GF-D8 (cell line): ENCODE measurements at places on chromosomes 4 and X.

DNA sequence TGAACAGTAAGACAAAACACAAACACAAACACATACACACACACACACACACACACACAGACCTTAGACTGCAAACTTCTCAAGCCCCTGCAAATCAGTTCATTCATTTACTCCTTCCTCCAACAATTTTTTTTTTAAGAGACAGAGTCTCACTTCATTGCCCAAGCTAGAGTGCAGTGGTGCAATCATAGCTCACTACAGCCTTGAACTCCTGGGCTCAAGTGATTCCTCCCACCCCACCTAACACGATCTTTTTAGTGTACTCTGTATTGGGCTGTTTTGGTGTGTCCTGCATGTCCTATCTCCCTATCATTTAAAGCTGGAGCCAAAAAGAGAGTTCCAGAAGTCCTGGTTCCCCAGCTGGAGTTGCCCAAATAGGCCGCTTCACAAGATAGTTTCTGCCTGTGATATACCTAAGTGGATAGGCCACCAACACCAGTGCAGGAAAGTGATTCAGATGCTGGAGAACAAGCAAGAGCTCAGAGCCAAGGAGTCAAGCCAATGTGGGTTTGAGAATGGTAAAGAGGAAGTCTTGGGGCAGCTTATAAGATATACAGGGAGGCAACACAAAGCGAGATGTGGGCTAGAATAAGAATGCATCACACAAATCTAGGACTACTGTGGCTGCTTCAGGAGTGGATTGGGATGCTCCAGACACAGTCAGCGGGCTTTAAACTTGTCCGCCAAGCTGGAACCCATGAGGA, 85.4 kb upstream of the RAPGEF2 start:
- peak; percentile 26 for DNase-seq

DNA sequence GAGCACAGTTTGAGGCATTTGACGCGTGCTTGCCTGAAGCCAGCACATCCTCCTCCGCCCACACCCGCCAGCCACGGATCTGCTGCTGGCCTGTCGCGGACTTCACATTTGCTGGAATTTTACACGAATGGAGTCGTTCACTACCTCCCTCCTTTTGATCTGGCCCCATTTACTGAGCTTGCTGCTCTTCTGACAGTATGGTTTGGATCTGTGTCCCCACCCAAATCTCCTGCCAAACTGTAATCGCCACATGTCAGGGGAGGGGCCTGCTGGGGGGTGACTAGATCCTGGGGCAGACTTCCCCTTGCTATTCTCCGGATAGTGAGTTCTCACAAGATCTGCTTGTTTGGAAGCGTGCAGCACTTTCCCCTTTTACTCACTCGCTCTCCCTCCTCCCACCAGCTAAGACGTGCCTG, 19.9 kb upstream of the CPLX1 start:
- no peak for DNase-seq

DNA sequence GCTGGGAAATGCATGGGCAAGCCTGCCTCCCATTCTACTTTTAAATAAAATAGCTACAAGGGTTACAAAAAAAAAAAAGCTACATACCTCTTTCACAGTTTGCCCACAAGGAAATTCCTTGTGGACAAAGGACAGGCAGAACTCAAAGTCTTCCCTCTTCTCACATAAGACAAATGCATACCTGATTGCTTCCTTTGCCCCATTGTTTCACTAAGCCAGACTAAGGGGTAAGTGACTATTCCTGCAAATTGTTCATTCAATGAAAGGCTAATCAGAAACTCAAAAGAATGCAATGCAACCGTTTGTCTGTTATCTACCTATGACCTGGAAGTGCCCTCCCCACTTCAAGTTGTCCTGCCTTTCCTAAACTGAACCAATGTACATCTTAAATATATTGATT, 780.6 kb downstream of the FAM133A start:
- no peak for DNase-seq

- DNase-seq: no peak
These were observed 142.4 kb upstream of the ANKRD50 start for GRCh38 chr4:124854968-124855367.

DNA sequence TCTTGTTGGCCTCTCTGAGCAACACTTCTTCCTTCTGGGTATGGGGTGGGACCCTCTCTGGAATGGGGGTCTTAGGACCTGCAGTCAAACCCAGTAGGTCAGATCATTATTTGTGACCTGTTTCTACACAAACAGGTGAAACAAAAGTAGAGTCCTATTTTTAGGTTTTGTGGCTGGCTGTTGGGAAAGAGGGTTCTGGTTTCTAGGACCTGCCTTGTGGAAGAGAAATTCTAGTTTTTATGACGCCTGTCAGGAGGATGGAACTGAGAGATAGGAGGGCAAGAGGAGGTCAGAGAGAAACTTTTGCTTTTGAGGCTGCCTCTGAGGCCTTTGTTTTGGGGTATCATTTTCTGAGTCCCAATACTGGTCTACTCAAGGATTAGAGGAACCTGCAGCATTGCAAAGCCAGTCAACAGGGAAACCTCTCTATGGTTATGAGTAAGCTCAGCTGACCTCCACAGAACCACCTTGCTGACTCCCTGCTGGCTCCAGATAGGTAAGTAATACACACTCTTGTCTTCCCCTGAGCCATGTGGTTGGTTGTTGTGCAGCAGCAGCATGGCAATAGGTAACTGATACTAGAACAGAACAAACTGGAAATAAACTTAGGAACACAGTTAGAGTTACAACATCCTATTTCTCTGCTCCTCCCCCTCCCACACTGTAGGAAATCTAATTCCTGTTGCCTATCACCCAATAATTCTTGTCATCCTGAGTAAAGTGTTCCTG, 114.7 kb upstream of the VCX3B start:
- DNase-seq: no peak

DNA sequence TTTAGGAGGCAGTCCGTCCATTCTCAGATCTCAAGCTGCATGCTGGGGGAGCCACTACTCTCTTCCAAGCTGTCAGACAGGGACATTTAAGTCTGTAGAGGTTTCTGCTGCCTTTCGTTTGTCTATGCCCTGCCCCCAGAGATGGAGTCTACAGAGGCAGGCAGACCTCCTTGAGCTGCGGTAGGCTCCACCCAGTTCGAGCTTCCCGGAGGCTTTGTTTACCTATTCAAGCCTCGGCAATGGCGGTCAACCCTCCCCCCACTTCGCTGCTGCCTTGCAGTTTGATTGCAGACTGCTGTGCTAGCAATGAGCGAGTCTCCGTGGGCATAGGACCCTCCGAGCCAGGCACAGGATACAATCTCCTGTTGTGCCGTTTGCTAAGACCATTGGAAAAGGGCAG, 10.7 kb upstream of the ADH5 start:
- no peak for DNase-seq

DNA sequence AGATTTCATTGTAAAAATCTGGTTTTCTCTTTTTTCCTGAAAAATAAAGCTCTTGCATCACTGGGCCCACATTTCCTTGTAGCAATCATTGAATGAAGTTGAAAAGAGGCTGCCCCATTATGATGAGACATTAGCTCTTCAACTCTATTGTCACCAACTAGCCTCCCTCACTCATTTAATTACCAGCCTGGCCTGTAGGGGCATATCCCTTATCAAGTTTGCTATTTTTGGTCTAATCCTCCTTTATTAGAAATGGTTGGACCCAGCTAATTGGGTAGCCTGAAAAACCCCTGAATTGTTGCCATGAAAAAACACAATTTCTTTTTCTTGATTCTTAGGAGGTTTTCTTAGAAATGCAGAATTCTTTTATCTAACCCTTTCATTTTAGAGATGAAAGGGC, 164.6 kb upstream of the CASK start:
- no peak for DNase-seq

GRCh38 chr4:101101072-101101471, 246.3 kb downstream of the PPP3CA start:
- DNase-seq: no peak

DNA sequence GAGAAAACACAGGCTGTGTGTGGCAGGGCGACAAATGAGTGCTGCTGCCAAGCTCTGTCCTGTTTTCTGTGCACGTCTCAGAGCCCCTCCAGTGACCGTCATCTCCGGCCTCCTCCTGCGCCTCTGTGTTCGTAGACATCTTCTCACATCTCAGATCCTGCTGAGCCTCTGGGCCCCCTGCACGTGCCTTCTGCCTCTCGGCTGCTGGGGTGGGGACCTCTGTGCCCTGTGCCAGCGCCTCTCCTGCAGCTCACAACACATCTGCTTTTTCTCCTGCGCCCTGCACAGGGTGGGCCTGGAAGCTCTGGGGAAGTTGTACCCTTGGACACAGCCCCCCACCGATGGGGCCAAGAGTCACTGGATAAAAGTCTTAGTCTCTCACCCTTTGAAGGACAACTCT, 2.4 kb upstream of the CTAG2 start:
- DNase-seq: no peak

- no peak for DNase-seq
These were observed 215.1 kb upstream of the HDX start for GRCh38 chrX:84717343-84717742.

DNA sequence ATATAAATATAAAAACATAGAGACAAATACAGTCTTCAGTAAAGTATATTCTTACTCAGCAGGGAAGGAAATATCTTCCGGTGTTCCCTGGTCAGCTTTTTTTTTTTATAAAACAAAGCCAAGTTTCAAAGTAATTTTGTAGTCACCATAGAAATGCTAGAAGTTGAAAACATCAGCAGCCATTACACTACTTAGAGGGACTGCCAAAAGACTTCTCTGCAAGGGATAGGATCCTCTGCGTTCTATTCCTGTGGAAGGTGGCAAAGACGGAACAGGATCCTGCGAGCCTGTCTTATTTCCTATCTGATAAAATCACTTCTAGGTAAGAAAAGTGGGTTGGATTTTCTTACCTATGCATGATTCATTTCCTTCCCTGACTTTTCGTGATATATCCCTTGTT, 19.4 kb downstream of the CLDN22 start:
- DNase-seq: no peak

DNA sequence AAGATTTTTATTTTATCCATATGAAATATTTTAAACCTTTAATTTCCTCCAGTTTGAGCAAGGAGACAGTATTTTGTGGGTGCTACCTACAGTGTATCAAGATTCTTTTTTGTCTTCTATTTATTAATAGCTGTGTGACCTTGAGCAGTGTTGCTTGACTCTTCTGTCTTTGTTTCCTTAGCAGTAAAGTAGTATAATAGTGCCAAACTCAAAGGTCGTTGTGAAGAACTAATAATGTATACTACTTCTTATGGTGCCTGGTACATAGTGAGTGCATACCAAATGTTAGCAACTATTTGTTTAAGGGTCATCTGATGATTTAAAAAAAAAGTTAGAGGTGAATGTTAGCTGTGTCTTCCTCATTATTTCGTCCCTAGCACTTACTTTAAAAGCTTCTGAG, 30.5 kb downstream of the SMARCAD1 start:
- DNase-seq: no peak

- no peak for DNase-seq
These were observed 5.2 kb upstream of the NDNF start for GRCh38 chr4:121077496-121077895.

DNA sequence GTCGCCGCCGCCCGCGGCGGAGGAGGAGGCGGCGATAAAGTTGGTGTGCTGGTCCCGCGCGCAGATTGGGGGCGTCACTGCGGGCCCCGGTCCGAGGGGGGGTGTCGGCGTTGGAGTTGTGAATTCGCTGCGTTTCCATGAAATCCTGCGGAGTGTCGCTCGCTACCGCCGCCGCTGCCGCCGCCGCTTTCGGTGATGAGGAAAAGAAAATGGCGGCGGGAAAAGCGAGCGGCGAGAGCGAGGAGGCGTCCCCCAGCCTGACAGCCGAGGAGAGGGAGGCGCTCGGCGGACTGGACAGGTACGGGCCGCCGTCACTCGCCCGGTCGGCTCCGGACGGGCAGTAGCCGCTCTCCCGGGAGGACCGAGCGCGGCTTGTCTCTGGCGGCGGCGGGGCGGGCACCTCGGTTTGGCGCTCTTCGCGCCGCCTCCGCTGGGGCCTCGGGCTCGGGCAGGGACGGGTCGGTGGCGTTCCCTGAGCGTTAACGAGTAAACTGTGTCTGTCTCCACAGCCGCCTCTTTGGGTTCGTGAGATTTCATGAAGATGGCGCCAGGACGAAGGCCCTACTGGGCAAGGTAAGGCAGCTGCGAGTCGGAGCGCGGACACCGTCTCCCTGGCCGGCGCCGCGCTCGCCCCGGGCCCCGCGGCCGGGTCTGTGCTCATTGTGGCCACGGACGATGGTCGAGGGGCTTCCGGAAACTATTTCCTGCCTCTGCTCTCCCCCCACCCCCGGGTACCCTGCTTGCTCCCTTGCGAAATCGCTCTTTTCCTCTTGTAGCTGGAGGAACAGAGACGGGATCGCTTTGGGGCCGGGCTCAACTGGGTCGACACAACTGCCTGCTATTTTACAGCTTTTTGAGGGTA, 658 bp downstream of the KDM6A start:
- DNase-seq: peak; percentile 26

DNA sequence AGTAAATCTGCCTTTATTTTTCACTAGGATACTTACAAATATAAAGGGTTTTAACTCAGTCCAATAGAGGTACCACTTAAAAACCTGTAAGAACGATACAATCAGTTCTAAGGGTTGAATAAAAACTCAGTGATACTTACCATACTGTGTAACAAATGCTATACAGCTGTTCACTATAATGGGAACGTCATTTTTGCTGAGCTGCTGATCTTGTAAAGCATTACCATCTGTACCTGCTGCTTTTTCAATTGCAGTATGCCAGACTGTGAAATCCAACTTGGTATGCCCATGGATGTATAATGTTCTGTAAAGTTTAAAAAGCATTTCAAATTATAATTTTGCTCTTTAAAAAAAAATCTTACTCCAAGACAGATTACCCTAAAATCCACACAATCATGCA, 111.2 kb downstream of the ARAP2 start:
- DNase-seq: no peak

DNA sequence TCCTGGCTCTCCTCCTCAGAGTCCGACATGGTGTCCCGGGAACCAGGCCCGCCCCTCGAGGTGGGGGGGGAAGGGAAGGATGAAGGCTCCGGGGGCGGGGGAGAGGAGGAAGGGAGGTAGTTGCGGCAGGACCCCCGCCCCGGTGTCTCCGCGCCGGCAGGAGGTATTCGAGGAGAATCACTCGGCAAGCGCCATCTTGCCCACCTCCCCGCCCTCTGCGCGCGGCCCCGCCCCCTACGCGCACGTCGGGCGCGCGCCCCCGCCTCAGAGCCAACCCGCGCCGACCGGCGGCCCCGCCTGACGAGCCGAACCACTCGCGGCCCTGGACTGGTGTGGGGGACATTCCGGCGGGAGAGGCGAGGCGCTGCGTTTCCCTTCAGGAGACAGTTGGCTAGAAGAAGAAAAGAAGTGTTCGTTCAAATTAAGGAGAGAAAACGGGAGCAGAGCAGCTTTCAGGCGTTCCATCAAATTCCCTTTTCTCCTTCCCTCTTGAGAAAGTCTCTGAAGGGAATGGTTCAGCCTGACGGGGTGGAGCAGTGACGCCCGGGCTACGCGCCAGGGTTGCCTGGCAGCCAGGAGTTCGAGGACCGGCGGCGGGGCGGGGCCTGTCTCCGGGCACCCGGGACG, at the start of gene RAB28:
TSS of gene RAB28 (minus strand) at position 219 of the 627 bp plus-strand sequence.
- DNase-seq: peak; percentile 64

DNA sequence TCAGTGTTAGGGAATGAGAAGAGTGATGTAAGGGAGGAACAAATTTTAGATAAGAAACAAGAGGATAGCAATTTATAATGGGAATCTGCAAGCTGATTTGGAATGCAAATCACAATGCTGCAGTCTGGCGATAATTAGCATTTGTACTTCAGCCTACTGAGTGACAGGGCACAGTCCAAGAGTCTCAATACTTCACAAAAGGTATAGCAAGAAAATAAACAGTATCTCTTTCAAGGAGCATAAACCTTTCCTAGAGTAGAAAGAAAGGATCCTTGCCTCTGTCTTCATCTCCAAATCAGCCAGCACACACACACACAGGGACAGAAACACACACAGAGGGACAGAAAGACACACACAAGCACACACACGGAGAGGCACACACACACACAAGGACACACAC, 1.1 kb upstream of the GPM6A start:
- no peak for DNase-seq

- DNase-seq: no peak
These were observed 26.9 kb upstream of the BEX4 start for GRCh38 chrX:103187953-103188475.
